AML-193 (cell line): ENCODE measurements at places on chromosomes 4 and X.

DNA sequence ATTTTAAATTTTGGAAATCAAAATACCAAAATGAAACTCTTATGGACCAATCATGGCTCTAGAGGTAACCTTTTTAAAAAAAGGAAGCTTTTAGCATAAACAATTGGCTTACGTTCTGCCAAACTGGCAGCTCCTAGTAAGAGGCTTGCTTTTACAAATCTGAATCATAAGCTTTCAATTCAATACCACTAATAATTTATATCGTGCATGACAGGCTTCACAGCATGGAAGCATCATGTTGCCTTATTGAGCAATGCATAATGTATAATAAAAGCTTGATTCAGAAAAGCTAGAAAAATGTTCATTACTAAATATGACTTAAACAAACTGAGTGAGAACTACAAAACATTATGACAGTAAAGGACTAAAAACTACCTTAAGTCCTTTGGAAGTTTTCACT lies 280.9 kb downstream of the IQCM start:
- no peak for DNase-seq

DNA sequence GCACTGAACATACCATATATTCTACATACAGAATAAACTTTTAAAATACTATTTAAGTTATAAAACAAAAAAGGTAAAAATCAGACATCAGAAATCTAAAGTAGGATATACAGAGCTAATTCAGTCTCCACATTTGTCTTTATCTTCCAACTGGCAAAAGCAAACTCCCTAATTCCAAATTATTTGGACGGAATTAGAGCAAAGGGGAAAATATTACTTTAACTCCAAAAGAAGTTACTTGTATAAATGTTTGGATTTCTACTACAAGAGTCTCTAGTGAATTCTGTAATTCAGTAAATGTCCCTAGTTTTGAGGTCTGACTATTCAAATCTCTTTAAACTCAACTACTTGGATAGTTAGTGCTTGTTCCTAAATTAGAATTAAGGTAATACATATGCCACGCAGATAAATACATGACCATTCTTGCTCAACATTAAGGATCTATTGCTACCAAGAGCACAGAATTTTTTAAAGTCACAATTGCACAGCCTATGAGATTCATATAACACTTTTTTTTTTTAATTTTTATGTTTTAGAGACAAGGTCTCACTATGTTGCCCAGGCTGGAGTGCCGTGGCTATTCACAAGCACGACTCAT lies 7.3 kb downstream of the ZNF280C start:
- DNase-seq, result no peak

- no peak for DNase-seq
Measured at GRCh38 chrX:155715141-155715540, 102.4 kb upstream of the TMLHE start.

- DNase-seq, result no peak
Measured at GRCh38 chr4:150283689-150284088, 205.4 kb downstream of the DCLK2 start.

- DNase-seq, result peak; percentile 9
Measured at GRCh38 chr4:149980941-149981340, 97.3 kb upstream of the DCLK2 start.

GRCh38 chrX:3271183-3271833 lies 75.1 kb downstream of the MXRA5 start:
- no peak for DNase-seq

DNA sequence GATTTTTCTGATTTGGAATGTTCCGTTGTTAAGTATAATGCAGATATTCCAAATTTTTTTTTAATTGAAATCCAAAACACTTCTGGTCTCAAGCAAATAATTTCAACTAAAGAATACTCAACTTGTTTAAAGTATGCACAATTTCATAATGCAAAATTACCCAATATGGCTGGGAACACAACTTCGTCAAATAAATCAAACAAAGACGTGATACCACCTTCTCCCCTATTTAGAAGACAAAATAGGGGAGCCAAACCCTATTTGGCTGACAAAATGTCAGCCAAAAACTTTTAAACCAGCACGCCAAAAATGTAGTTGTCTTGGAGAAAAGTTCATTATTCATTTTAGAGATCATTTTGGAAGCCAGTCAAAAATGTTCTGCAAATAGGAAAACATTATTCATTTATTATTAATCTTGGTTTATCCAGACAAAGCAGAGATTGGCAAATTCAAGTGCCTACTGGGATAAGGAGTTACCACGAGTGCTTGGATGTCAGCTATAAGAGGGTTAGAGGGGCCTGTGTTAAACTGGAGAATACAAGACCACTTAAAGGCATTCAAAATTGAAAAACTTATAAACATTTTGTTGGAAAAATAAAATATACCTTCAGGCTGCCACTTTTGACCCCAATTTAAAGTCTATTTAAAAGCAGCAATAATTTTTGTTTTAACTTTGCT lies 3.3 kb upstream of the TKTL2 start:
- no peak for DNase-seq

DNA sequence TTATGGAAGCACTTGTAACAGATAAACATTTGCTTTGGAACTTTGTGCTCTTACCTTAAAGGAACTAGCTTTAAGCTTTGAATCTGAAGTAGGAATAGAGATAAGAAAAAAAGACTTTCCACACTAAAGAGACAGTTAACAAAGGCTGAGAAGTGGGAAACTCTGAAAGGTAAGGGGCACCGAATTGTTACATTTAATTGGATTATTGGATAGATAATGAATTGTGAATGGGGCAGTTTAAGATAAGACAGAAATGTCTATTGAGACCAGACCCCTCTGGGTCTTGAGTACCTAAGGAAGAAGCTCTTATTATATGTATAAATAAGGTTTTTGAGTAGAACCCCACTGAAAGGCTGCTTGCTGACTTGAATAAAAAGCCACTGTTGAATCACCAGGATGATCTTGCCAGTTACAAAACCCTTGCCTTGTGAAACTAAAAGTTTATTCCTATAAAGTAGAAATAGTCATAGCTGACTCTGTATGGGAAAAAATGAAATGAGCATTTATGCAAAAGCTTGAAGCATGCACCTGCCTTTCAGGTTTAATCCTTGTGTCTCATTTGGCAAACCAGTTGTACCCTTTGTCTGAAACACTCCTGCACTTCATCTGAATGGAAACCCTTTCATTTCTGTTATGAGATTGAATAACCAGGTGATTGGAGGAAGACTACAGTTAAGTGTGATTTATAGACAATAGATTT lies 423.2 kb downstream of the RPA4 start:
- no peak for DNase-seq

DNA sequence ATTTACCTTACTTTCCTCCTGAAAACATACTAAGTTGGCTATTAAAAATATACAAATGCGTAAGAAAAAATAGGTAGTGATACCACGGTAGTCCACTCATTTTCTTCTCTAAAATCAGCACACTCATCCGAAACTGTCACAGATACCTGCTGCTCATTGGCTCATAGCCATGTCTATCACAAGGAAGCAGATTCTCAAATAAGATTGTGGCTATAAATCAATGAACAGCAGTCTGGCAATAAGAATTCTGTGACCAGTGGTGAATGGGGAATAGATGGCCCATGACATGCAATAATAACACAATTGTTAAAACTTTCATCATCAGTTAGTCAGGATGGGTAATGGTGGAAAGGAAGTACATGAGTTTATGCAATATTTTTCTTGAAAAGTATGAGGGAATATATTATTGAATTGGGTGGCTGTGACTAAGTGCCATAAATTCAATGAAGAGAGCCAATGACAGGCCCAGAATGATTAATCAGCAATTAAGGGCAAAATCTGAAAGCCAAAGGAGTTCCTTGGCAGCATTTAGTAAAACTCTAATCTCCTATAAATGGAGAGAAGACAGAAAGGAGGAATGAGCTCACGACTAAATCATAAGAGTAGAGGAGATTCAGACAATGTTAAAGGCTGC lies 202.3 kb upstream of the NEIL3 start:
- no peak for DNase-seq

GRCh38 chr4:71461422-71461821 lies 122.6 kb downstream of the SLC4A4 start:
- no peak for DNase-seq

- DNase-seq, result no peak
Measured at GRCh38 chr4:152310257-152310656, 225.6 kb downstream of the FBXW7 start.

DNA sequence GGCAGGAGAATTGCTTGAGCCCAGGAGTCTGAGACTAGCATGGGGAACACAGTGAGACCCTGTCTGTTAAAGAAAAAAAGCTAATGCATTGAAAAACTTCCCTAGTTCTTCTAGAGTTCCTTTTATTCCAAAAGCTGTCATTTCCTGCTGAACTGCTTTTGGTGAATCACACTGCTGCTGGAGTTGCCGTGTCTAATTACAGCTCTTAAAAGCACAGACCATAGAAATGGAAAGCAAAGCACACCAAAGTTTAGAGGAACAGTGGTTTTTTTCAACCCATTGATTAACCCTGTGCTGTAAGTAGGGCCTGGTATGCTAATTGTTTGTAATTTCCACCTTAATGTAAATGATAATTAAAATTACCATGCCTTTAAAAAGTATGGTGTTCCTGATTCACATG lies 52.4 kb downstream of the SEPTIN11 start:
- DNase-seq, result no peak

DNA sequence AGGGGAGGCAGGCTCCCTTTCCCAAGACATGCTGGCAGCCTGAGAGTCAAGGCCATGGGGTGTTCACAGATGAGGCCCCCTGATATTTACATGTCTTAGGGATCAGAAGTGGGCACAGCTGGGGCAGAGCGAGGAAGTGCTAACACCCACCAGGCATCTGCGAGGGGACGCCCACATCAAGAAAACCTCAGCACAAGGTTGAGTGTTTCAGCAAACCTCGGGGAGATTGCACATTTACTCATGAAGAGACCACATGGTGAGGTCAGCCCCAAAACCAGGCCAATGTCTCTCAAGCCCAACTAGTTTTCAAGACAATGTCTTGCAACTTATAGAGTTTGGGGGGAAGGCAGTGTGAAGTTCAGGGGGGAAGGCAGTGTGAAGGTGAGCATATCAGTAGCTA lies 55.2 kb downstream of the CLNK start:
- DNase-seq, result no peak

- DNase-seq, result peak; percentile 24
Measured at GRCh38 chrX:83759872-83760271, 101.1 kb upstream of the CYLC1 start.

- DNase-seq, result no peak
Measured at GRCh38 chr4:37644962-37645361, 41.2 kb downstream of the RELL1 start.

DNA sequence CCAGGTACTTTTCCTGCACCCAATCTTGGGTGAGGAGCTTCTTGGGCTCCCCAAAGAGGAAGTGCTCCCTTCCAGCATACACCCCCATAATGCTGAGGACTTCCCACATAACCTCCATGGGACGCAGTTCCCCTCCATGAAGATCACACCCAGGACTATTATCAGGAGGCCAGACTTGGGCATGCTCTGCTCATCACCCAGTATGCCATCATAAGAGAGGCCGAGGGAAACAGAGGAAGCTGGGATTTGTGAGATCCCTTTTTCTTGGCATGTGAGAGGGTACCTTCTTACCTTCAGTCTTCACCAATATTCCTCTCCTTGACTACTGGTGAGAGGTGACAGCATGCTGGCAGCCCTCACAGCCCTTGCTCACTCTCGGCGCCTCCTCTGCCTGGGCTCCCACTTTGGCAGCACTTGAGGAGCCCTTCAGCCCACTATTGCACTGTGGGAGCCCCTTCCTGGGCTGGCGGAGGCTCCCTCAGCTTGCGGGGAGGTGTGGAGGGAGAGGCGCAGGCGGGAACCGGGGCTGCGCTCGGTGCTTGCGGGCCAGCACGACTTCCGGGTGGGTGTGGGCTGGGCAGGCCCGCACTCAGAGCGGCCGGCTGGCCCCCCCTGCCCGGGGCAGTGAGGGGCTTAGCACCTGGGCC lies 15.7 kb upstream of the HSFX1 start:
- DNase-seq, result no peak

DNA sequence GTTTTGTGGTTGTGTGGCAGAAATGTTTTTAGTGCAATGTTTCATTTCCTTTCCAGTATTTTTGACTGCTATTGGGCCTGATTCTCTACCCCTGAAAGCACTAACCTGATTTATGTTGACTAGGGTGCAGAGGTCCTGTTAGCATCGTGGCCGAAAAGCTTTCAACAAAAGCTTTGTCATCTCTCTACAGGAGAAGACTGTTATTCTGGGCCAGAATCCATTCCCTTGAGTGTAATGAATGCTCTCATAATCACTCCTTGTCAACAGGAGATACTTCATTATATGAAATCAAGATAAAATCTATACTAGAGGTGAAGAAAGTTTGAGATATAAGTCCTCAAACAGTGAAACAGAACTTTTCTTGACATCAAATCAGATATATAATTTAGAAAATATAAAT lies 195.5 kb downstream of the ZNF330 start:
- no peak for DNase-seq

DNA sequence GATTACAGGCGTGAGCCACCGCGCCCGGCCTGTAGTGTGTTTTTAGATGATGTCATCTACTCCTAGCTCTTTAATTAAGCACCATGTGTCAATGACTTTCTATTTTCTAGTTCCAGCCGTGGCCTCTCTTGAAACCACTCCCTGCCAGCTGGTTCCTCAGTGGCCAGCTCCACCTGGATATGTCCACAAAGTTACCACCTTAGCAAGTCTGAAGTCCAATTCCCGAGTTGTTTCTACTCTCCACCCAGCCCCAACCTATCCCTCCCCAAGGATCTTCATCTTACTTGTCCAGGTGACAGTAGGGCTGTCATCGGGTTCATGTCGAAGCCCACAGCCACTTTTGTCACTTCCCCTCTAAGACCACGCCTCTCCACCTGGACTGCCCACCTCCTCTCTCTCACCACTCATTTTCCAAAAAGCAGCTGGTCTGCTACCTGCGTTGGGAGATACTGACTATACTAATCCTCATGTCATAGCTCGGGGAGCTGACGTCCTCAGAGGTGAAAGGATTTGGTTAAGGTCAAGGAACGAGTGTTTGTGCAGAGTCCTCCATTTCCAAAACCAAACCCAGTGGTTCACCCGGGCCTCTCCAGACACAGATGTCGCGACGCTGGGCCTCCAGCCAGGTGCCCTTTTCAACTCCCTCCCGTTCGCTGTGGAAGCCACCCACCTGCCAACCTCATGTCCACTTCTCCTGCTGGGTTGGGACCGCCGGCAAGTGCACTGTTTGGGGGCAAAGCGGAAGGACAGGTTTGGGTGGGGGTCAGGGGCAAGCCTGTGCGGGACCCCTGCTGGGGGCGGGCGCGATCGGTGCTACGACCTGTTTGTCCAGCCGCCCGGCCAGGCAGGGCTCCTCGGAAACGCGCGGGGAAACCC lies 704 bp downstream of the FAM3A start:
- no peak for DNase-seq

- no peak for DNase-seq
Measured at GRCh38 chr4:37400241-37400881, 155.8 kb downstream of the NWD2 start.

GRCh38 chr4:111214371-111214770 lies 591.5 kb upstream of the PITX2 start:
- no peak for DNase-seq

DNA sequence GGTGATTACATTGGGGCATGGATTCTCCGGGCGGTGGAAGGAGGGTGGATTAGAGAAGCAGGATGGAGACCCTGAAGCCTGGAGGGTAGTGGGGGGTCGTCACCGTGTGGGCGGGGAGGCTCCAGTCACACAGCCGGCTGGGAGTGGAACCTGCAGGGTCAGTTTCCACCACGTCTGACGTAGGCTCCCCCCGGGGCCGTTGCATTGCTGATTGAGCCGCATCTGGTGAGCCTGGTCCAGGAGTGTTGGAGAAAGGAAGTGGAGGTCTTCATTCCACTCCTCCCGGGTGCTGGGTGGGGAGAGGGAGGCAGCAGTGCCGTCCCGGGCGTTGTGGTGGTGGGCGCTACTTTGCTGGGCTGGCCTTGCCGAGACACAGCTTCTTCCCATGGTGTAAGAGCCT lies 28.1 kb downstream of the TBC1D14 start:
- no peak for DNase-seq

GRCh38 chrX:137428221-137428661 lies 137.7 kb upstream of the ZIC3 start:
- no peak for DNase-seq
